Stimulated activated CD8-positive, alpha-beta memory T cell treated with anti-CD3 and anti-CD28 coated beads, Interleukin-15, amount 100 ng/mL, for 48 hours (primary cell): ENCODE measurements at places on chromosomes 16 and 17.

DNA sequence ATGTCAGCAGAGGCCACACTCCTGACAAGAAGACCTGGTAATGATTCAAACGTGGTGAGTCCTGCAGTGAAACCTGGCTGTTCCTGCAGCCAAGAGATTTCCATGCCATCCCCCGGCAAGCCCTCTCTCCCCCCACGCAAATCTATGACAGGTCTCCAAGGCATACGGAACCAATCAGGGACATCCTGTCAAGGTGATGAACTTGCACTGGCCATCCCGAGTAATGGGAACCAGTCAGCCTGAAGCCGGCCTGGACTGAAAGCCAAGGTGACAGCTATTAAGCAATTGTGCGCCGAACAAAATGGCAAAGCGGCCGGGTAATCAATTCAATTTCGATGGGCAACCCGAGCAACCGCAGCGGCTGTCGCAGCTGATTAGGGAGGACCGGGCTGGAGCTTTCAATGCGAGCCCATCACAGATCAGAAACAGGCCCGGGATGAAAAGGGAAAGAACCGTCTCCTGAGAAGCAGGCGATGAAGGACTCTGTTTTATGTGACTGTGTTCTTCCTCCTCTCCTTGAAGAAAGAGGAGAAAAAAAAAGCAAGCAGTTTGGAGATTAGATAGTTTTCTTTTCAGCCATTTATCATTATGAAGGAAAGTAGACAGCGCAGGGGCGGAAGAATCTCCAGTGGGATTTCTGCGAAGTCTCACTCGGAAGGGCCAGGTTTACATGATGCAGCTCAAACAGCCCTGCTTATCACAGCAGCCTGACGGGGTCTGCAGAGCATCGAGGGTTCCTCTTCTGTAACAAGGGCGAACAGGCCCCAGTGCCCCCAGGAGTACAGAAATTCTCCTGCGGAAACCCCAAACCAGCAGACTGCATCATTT, 35.2 kb downstream of the TBX4 start:
- DNase-seq = no peak

GRCh38 chr17:82321947-82322466, 4.6 kb upstream of the CD7 start:
- no peak for DNase-seq

DNA sequence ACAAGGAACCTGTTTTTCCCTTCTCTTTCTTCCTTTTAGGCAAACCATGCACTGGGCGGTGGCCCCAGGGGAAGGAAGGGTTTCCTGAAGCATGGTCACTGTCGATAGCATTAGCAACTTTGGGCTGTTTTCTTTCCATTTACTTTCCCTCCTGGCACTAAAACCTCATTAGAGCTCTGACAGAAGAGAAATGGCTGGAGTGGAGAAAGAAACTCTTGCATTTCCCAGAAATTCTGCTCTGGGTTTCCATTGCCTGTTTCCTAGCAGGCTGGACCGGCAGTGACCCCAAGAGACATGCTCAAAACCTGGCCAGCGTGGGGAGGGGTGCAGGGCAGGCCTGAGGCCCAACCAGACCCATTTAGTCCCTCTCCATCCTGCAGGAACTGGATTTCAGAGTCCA, 230.7 kb upstream of the CCL2 start:
- DNase-seq = no peak

GRCh38 chr16:12122202-12122601, 145.7 kb downstream of the SNX29 start:
- DNase-seq = no peak

DNA sequence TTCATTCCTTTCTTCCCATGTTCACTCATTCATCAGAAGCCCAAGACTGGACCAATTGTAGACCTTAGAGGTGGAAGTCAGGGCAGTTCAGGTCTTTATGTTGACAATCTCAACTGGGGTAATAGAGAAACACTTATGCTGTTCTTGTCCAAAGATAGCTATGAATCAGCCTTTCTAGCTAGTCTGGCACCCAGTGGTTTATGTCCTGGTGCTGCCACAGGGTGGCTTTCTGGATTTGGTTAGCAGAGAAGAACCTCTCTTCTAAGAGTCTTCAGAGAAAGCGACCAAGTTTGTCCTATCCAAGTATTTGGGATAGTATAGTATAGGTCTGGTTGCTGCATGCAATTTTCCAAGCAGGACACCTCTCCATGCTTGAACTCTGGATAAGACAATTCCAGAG, 83.3 kb downstream of the NOG start:
- no peak for DNase-seq

DNA sequence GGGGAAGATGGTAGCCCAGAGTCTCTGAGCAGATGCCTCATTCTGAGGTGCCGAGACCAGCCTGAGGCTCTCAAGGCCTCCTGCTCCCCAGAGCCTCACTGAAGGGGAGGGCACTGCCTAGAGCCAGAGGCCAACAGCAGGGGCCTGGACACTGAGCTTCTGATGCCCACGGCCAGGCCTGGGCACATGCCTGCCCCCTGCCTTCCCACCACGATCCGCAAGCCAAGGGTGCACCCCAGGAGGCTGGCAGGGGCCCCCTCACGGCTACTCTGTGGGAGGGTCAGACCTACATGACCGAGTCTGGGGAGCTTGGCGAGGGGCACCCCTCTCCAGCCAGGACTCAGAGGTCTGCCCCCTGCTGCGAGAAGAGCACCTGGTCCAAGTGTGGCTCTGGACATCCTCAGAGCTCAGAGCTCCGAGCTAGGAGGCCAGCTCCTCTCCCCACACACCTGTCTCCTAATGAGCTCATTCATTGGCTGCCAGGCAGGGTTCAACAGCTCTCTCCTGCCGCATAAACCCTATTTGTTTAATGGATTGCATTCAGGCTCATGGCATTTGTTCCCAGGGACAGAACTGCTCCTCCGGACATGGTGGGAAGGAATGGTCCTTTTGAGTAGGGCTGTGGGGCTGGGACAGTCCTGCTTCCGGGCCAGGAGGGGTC, 13.9 kb downstream of the OTOP3 start:
- no peak for DNase-seq

DNA sequence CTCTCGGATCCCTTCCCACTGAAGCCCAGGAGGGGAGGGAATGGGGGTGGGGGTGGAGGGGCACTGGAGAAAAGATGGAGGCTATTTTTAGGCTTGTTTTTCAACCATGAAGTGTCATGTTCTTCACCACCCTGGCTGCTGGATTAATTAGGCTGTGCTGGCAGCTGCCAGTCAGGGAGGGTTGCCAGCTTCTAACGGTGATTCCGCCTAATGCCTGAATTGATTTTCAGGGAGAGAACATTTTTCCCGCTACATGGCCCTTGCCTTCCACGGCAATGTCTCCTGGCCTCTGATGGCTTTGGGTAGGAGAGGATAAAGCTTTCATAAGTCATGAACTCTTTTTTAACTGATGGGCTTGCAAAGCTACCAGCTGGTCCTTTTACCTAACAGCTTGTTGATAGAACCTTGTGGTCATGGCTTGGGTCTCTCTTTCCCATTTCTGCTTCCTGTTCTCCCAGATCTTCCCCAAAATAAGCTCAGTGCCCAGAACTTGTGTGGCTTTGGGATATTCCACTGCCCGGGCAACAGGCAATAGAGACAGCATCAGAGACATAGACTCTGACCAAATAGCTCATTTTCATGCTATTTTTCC, 167.4 kb downstream of the PITPNC1 start:
- DNase-seq = no peak

GRCh38 chr16:57883480-57883879, 81.2 kb upstream of the KIFC3 start:
- DNase-seq = no peak
